ENCODE measurements at places on chromosomes 6 and 20.

- DNase-seq: no peak
Measured at GRCh38 chr6:21111093-21111725, 482.3 kb upstream of the SOX4 start.

DNA sequence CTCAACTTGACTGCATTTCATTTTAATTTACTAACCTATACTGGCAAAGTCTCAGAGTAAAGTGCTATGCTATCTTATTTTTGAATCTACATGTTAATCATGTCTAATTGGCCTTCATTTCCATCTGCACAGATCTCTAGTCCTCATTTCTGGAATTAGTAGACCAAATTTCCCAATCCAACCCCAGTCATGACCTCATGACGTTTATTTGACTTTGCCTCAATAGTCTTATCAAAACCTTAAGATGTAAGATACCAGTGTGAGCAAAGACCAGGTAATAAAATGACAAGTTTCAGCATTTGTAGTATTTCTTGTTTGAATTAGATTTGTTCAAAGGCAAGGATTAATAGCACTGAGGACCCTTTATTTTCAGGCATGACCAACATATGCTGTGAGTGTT, 43.3 kb upstream of the MYB start:
- no peak for DNase-seq

- DNase-seq: no peak
Measured at GRCh38 chr6:130779658-130780033, 47.6 kb upstream of the SMLR1 start.

GRCh38 chr6:137491478-137491877, 2.7 kb downstream of the OLIG3 start:
- DNase-seq: no peak

DNA sequence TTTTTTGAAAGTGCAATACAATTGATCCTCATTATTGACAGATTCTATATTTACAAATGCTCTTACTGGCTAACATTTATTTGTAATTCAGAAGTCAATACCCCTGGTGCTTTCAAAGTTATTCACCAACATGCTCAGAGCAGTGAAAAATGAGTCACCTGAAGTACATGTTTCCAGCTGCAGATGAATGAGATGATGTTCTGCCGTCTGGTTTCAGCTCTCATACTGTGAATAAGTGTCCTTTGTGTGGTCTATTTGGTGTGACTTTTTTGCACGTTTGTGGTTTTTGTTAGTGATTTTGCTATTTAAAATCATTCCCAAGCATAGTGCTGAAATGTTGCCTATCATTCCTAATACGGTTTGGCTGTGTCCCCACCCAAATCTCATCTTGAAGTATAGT, 22.3 kb upstream of the EYA4 start:
- no peak for DNase-seq

DNA sequence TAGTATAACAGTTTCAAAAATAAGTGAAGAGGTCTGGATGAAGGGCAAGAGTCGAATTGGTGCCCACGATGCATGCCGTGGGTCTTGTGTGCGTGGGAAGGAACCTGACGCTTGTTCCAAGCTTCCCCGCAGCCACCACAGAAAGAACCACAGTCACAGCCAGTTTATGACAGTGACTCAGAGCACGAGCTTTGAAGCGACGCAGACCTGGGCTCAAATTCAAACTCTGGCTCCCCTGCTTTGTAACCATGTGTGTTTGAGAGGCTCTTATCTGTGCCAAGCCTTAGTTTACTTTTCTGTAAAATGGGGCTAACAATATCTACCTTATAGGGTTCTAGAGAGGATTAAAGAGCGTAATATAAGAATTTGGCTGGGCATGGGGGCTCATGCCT, 65.5 kb downstream of the SYNJ2 start:
- no peak for DNase-seq

DNA sequence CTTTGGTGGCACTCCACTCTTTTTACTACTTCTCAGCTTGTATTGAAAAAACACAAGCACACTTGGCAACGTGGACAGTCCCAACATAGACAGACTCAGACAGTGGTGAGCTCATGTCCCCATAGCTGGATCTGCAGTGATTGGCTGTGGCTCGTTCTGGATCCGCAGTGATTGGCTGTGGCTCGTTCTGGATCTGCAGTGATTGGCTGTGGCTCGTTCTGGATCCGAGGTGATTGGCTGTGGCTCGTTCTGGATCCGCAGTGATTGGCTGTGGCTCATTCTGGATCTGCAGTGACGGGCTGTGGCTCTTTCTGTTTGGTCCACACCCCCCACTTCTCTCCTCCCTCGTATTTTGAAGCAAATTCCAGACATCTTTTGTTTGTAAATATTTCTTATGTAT, 28.0 kb downstream of the OSBPL2 start:
- DNase-seq: no peak

DNA sequence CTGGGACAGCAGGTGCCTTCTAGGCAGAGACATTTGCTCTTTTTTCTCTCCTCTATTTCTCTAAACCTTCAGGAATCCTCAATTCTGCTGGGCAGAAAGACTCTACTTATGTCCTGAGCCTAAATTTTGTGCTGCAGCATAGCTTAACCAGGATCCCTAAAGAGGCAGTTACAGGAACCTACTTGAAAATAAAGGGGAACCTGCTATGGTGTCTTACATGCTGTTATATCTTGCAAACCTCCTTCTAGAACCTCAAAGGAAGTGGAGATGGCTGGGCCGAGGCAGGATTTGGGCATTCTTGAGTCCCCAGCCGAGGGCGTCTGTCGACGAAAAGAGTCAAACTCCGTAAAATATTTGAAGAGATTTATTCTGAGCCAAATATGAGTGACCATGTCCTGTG, 17.1 kb upstream of the GMNN start:
- no peak for DNase-seq

DNA sequence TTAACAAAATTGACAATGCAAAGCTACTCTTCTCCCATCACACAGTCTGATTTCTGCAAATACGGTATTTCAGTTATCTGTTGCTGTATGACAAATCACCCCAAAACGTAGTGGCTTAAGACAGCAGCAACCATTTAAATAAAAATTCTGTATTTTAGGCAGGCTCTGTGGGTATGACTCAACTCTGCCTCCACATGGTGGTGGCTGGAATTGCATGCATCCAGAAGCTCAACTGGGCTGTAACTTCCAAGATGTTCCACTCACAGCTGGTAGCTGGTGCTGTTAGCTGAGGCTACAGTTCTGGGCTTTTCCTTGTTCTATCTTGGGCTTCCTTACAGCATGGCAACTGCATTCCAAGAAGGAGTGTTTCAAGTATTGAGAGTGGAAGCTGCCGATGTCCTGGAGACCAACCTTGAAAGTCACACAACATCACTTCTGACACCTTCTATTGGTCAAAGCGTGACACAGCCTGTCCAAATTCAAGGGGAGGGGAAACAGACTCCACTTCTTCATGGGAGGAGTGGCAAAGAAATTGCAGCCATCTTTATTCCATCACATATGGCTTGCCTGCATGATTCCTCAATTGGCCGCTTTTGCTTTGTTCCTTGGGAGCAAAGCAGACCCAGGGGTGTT, 39.7 kb upstream of the TULP1 start:
- DNase-seq: no peak

GRCh38 chr6:68632734-68633133, 2.3 kb upstream of the ADGRB3 start:
- no peak for DNase-seq

- DNase-seq: no peak
Measured at GRCh38 chr6:108777536-108777935, 70.7 kb upstream of the ARMC2 start.

GRCh38 chr6:57173056-57173885, 1.1 kb downstream of the BAG2 start:
- no peak for DNase-seq

- no peak for DNase-seq
Measured at GRCh38 chr6:14863902-14864850, 381.7 kb upstream of the JARID2 start.

GRCh38 chr6:27161946-27162603, 85.4 kb upstream of the PRSS16 start:
- DNase-seq: no peak

DNA sequence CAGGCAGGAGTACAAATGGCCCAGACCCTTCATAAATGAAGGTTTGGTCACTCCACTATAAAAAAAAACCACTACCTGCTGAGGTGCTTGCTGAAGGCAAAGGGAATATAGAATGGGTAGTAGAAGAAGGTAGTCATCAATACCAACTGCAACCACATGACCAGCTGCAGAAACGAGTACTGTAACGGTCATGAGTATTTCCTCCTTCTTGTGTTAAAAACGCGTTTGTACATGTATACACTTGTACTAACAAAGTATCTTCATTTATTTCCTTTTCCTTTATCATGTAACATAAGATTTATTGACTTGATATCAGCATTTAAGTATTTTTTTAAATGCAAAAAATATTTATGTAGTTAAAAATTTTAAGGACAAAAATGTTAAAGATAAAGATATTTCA, 238.6 kb downstream of the TFAP2B start:
- DNase-seq: no peak

GRCh38 chr6:87150406-87150805, 5.0 kb upstream of the ZNF292 start:
- no peak for DNase-seq

DNA sequence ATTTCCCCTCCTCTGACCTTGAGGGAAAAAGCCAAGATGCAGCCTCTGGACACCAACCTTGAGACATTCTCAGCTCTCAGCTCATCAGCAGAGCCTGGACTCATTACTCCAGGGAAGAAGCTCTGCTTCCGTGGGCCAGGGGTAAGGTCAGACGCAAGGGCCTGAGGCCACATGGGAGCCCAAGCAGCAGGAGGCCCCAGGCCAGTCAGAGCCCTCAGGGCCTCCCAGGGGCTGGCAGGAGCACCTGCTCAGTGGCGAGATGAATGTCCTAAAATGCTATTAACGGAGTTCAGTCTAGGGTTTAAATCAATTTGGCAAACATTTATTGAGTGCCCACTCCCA, 208.6 kb downstream of the ERMARD start:
- DNase-seq: no peak

DNA sequence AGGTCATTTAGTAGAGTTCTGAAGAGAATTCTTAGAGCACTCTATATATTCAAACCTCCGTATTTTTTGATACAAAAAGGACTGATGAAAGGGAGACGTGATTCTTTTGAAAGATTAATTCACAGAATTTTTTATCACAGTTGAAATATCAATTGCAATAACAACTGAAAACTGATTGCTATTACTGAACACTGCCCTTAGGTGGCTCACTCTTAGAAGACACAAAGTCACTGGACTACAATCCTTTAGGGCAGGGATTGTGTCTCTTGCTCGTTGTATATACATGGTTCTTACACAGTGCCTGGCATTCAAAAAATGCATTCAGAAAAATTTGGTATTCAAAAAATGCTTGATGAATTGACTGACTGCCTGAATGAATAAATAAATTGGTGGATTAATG, 17.1 kb upstream of the CALHM6 start:
- no peak for DNase-seq

DNA sequence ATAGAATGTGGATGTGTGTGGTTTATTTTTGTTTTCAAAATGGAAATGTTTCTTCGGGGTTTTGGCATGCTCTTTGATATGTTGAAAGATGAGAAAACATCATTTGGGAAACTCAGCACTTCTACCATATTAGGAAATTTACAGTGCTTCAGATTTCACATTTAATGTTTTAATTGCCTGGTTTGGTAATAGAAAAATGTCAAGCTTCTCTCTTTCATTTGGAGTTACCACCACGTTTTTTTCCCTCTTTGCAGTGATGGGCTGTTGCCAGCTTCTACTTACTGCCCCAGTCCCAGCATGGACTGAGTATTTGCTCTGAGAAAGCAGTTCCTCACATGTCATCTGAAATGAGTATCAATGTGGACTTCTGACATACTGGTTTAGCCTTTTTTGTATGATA, 267.7 kb downstream of the PRL start:
- DNase-seq: no peak

DNA sequence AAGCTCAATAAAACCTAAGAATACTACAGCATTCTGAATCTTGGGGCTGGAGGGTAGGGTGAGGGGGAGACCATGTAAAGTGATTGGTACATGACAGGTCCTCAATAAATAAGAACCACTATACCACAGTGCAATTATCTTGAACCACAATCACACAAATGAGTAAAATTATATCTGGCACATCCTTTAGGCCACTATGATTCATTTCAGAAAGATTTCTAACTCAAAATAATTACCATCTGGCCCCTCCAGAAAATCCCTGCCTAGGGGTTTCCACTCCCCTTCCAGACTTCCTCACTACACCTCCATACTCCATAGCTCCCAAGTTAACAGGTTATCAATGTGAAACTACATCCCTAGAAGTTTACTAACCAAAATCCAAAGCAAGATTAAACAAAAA, 19.7 kb downstream of the AKIRIN2 start:
- no peak for DNase-seq

DNA sequence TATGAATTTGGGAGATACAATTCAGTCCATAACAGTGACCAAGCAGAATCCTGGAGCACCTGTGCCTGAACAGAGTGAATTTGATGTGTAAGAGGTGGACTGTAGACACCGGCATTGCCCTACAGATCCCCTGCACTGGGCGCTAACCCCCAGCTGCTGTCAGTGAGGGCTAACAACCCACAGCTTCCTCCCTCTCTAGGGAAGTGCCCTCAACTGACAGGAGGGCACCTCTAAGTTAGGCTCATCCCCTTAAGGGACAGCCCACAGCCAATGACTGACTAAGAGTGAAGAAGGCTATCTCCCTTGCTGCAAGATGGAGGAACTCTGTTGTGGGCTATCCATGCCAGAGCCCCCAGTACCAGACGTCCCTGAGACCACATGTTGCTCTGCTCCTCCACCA, 15.3 kb upstream of the BPIFB1 start:
- no peak for DNase-seq

- DNase-seq: no peak
Measured at GRCh38 chr6:119344306-119344705, 5.3 kb downstream of the MAN1A1 start.

GRCh38 chr6:2108700-2109306, 136.6 kb downstream of the GMDS start:
- no peak for DNase-seq

DNA sequence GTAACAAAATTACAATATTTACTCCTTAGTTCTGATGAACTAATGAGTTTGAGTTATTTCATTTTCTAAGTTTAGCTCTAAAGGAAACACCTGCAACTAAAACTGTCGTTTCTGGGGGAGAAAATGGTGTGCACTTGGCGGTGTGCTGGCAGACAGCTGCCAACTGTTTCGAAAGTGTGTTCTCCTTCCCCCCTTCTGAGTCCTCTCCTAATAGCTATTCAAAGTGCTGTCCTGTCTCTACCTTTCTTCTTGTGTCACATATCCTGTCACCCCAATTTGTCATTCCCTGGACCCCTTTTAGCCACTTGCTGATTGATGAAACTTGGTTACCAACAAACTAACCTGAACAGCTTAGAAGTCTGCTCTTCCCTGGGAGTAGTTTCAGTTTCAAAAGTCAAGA, 4.9 kb upstream of the UBE2J1 start:
- DNase-seq: no peak

DNA sequence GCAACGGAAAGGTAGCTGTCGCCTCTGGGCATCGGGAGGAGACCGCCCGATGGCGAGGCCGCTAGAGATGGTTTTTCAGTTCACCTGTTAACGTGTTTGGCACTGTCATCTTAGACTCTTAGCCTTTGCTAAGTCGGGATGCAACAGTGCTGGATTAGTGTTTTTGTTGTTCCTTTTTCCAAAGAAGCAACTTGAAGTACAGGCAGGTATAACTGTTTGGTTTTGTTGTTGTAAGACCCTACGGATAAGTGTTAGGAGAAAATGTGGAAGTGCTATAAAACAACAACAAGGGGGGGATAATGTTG, 723 bp downstream of the MANEA start:
- no peak for DNase-seq

All from non-pigmented ciliary epithelial cell (primary cell).